ENCODE measurements at places on chromosomes 5 and 9.
A peak's percentile ranks its signal among the peaks of the same experiment; 100 is the strongest.

DNA sequence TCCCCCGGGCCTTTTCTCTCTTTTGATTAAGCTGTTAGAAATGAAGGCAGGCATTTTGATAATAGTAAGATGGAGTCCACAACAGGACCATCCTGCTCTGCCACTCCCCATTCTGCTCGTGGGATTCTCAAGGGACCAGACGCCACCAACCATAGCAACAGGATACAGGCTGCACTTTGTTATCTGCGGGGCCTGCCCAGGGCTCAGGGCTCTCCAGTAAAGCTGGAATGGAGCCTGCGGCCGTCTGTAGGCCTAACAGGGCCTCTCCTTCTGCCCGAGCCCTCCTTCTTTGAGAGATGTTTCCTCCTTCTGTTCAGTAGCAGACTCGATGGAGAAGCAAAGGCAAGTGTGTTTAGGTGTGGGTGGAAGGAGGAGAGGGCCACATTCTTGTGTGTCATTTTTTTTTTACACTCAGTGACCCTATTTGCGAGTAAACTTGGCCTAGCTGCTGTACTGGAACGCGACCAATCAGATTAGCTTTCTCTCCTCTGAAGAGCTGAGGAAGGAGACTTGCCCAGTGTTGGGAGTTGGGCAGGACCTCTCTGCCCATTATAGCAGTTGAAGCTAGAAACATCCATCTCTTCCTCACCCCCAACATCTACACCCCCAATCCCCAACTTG is 8.9 kb upstream of the EPB41L4B start:
- no peak for DNase-seq

- DNase-seq = no peak
Measured at GRCh38 chr5:106374956-106375355, 1295.8 kb downstream of the EFNA5 start.

- DNase-seq = no peak
Measured at GRCh38 chr9:93591301-93592007, 15.1 kb downstream of the PHF2 start.

GRCh38 chr9:91783876-91784672 is 166.0 kb downstream of the ROR2 start:
- DNase-seq = no peak

DNA sequence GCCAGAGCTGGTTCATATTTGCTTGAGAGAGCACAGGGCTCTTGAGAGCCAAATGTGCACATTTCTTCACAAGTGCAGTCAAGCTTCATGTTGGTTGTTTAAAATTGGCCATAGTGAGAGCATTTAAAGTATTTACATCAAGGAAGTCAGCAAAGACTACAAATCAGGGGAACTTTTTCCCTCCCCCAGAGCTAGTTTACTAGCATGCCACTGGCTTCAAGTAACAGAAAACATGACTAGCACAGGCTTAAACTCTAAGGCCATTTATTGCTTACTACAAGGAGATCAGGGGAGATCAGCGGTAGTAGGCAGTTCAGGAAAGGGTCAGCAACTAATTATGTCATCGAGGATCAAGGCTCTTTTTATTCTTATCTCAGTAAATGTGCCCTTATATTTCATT is 11.0 kb upstream of the CCDC171 start:
- no peak for DNase-seq

- DNase-seq = no peak
Measured at GRCh38 chr5:17058438-17058837, 122.3 kb upstream of the MYO10 start.

GRCh38 chr5:112018846-112019245 is 261.9 kb upstream of the NREP start:
- DNase-seq = no peak

DNA sequence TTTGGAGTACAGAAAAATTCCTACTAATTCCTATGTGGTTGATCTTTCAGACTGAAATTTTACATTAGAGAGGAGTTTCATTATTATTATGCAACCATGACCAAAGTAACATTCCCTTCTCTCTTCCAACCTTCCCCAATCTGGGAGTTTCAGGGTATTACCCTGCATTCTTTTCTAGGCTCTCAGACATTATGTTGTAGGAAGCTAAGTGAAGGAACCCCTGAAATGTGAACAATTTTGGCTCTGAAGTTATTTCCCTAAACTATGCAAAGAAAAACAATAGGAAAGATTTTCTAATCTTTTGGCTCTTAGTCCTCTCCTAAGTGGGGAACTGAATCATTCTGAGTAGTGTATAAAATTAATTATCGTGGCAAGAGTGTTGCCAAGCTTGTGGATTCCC is 63.3 kb upstream of the ZFAND5 start:
- DNase-seq = no peak

DNA sequence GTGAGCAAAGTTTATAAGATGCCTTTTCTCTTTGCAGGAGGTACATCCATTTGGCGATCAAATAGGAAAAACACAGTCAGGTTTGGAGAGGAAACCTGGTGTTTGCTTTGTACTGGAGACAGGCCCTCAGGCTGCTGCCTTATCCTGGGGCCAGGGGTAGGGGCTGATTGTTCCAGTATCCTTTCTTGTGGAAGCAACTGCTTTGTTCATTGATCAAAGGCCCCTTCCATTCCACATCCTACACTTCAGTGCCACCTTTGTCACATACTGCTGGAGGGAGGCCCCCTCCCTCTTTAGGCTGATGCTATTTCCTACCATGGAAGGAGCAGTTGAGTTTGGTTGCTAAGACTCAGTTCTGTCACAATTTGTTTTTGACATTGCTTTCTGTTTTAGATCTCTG is 778.1 kb downstream of the TLR4 start:
- DNase-seq = no peak

- DNase-seq = no peak
Measured at GRCh38 chr5:147912011-147912410, 5.7 kb upstream of the C5orf46 start.

GRCh38 chr9:37987467-37987981 is 81.5 kb downstream of the SHB start:
- DNase-seq = no peak

DNA sequence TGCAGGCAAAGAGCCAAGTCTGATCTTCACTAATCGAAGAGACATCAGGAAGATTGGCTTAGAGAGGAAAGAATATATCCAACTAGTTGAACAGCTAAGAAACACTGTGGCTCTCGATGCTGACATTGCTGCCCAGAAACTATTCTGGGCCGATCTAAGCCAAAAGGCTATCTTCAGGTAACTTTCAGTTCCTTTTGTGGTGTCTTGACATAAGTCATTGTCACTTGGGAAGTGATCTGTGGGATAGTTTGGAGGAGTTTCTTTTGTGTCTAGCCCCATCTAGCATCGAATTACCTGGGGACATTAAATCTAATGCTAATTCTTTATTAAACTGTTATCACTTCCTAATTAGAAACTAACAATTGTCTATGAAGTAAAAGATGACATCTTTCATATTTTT is 24.0 kb downstream of the VLDLR start:
- DNase-seq = peak; percentile 14

GRCh38 chr9:129886226-129887174 is 51.2 kb downstream of the USP20 start:
- no peak for DNase-seq

DNA sequence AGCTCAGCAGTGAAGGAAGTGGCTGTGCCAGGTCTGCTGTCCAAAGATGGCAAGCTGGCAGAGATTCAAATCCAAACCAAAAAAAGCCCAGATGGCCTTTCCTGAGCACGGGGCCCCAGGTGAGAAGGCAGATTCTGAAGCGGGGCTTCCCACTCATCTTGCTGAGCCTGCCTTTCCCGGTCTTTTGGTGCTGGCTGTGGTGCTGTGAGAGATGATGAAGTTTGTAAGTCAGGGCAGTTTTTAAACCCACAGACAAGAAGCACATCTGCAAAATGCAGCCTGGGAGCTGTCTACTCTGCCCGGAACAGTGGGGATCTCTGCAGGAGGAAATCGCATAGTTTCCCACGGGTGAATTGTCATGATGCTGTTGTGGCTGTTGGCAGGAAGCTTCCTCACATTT is 85.0 kb upstream of the IRX4 start:
- DNase-seq = no peak

- DNase-seq = no peak
Measured at GRCh38 chr5:96287136-96287535, 145.9 kb downstream of the PCSK1 start.

DNA sequence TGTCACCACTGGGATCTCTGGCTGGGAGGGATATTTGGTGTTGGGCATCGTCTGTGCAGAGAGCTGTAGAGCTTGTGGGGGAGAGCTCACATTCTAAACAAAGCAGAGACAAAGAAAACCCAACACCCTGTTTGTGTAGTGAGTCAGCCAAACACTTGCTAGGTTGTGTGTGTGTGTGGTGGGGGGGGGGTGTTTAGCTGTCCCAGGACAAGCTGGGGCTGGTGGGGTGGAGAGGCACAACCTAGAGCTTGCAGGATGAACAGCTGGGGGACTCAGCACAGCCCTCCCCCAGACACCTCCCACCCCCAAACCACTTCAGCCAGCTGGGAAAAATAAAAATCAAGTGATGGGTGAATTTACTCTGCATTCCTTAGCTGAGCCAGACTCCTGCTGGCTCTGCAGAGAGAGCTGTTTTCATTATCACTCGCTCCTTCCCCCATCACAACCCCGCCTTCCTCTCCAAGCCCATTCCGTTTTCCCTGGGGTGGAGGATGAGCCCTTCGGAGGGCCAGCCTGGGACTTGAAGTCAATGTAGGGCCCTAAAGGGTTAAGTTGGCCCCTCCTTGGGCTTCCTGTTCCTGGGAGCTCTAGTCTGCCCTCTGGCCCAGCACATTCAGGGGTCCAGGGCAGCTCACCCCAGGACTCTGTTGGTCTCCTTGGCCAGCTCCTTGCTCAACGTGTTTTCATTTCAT is 2.6 kb downstream of the OLFML2A start:
- DNase-seq = no peak

GRCh38 chr9:73548201-73548600 is 396.5 kb downstream of the ANXA1 start:
- no peak for DNase-seq

GRCh38 chr9:16510482-16510881 is 360.0 kb downstream of the BNC2 start:
- no peak for DNase-seq

GRCh38 chr9:7443541-7443940 is 356.0 kb downstream of the DMAC1 start:
- DNase-seq = no peak

All from GM12891 (cell line).